ENCODE measurements at places on chromosomes 16 and 17.
A peak's percentile ranks its signal among the peaks of the same experiment; 100 is the strongest.

- DNase-seq: no peak
These were observed 583 bp upstream of the CYLD start for GRCh38 chr16:50741225-50741780.

- DNase-seq: peak; percentile 33
These were observed 67.7 kb upstream of the TANC2 start for GRCh38 chr17:62898239-62898864.

- DNase-seq: no peak
These were observed 53.2 kb upstream of the TNRC6C start for GRCh38 chr17:77905266-77905665.

DNA sequence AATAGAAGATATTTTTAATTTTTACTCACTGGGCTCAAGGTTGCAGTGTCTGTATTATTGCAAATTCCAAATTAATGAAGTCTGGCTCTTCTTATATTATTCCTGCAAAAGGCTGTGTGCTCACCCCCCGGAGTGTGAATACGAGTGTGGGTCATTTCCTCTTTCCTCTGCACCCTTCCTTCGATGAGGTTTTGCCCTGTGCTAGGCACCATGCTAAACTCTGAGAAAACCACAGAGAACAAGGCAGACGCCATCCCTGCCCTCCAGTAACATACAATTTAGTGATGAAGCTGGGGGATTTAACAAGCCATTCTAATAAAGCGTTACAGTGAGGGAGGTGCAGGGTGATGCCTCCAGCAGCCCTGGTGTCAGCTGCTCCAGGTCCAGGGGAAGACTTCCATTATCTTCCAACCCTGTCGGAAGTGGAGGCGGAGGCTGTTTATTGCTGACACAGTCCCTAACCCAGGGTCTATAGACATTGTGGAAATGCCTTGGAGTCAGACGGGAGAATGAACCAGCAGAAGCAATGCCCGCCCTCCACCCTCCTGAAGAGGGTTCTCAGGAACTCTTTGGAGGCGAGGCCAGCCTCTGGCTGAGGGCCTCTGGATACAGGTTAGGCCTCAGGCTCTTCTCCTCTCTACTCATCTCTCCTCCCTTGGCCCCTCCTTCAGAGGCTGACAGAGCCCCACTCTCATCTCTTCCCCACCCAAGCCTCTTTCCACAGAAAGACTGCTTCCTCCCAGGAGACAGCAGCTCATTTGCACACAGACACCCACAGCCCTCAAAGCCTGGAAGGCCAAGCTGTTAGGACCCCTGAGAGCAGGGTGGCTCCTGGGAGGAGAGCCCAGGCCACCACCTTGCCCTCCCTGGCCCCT is 2.0 kb upstream of the ACE start:
- no peak for DNase-seq

- DNase-seq: no peak
These were observed 54.3 kb downstream of the KPNA2 start for GRCh38 chr17:68089881-68090280.

DNA sequence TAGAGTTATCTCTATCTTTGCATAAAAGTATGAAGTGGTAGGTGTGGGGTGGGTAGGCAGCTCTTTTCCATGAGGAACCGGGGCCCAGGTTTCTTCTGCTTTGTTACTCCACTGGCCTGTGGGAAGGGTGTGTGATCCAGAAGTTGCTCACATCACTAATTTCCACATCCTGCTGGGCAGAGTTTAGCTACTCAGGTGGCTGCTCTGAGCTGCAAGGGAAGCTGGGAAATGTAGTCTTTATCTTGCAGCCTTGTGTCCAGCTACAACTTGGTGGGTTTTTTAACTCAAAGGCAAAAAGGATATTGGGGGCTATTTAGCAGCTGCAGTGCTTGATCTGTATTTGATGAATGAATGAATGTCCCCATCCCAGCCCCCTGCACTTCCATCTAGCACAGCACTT is 335.3 kb downstream of the SNX29 start:
- DNase-seq: no peak

GRCh38 chr17:73785958-73786743 is 141.9 kb upstream of the SDK2 start:
- DNase-seq: no peak

GRCh38 chr17:79815836-79816461 is 19.1 kb upstream of the CBX8 start:
- DNase-seq: no peak

DNA sequence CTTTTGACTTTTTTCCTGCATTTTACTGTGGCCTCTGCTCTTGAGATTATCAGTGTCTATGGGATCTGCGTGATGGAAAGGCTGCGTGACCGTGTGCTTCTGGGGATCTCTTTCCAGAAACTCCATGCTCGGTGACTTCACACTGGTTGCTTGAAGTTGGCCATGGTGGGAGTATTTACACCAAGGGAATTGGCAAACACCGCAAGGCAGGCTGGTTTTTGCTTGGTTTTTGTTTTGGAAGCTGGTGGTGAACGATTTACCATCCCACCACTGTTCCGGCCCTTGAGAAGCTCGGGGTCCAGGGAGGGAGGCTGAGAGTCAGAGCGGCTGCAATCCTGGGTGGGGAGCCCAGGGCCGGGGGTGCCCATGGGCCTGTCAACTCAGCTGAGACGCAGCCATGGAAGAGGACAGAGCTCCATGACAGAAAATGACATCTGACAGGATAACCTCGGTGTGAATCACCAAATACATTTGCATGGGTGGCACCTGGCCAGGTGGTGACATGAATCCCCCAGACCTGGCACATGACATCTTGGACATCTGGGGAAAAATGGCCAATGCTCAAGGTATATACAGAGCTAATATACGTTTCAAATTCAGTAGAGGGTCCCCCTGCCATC is 11.1 kb downstream of the CRISPLD2 start:
- DNase-seq: no peak

Measured in AG10803 (cell line).